ENCODE measurements at places on chromosomes 1 and 21. TPM values are rescaled to one million over a fixed set of nuclear protein-coding genes. Genes with fewer than 3 reads are reported as not detected.

Gene F5
- total RNA-seq = not detected

Gene OR2M3
- not detected for total RNA-seq

Gene FTCD
- total RNA-seq = not detected

DNA sequence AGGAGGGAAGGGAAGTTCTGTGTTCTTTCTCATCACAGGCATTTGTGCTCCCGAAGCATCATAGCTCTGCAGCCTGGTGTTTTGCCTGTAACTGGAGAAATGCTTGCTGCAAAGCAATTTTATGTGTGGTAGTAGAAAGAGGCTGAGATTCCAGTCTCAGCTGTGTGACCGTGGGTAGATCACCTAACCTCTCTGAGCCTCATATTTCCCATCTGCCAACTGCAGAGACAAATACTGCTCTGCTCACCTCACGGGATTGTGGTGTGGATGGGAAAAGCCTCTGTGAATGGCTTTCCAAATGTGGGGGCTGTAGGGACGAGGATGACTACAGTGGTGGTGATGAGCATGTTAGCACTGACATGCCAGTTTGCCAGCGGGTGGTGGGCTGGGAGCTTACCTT is 84.0 kb downstream of the MDM4 start:
- DNase-seq = no peak

DNA sequence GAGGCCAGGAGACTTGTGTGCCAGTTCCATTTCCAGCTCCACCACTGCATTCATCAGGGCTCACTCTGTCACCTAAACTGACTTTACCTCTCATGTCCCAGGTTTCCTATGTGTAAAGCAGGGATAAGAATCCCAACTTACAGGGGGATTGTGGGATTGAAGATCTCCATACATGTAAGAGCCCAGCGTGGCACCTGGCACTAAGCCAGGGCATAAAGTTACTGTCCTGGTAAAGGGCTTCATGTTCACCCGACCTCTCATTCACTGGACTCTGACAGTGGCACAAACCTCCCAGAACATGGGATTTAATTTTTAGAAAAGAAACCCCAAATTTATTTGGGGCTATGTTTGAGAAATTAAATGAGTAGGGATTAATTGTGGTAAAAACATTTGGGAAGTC is 8.9 kb upstream of the IGFN1 start:
- no peak for DNase-seq

Gene ST6GALNAC3
- 1.9 TPM for total RNA-seq

Gene LHX4
- not detected for total RNA-seq
